Activated CD8-positive, alpha-beta T cell treated with anti-CD3 and anti-CD28 coated beads, Interleukin-2, amount 10 ng/mL, durations not matched to agents 7 days and 5 days (primary cell): ENCODE measurements at places on chromosomes 13 and 19. TPM values are rescaled to one million over a fixed set of nuclear protein-coding genes. Genes with fewer than 3 reads are reported as not detected.
A peak's percentile ranks its signal among the peaks of the same experiment; 100 is the strongest.

Gene IQCN
- 4.2 TPM for total RNA-seq

Gene GARIN5A
- total RNA-seq = 0.29 TPM

Gene TNNI3
- total RNA-seq = not detected

Gene PEAK3
- total RNA-seq = 0.16 TPM

Gene TSPAN16
- not detected for total RNA-seq

Gene TSC22D1
- 15.8 TPM for total RNA-seq

Gene HS6ST3
- not detected for total RNA-seq

Gene CYP2A6
- not detected for total RNA-seq

DNA sequence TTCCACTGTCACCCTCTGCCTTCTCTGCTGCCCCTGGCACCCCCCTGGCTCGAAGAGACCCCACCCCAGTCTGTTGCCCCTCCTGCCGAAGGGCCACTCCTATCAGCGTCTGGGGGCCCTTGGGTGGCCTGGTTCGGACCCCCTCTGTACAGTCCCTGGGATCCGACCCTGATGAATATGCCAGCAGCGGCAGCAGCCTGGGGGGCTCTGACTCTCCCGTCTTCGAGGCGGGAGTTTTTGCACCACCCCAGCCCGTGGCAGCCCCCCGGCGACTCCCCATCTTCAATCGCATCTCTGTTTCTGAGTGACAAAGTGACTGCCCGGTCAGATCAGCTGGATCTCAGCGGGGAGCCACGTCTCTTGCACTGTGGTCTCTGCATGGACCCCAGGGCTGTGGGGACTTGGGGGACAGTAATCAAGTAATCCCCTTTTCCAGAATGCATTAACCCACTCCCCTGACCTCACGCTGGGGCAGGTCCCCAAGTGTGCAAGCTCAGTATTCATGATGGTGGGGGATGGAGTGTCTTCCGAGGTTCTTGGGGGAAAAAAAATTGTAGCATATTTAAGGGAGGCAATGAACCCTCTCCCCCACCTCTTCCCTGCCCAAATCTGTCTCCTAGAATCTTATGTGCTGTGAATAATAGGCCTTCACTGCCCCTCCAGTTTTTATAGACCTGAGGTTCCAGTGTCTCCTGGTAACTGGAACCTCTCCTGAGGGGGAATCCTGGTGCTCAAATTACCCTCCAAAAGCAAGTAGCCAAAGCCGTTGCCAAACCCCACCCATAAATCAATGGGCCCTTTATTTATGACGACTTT is 2.0 kb downstream of the ZFP36 start:
- DNase-seq = peak; percentile 56

DNA sequence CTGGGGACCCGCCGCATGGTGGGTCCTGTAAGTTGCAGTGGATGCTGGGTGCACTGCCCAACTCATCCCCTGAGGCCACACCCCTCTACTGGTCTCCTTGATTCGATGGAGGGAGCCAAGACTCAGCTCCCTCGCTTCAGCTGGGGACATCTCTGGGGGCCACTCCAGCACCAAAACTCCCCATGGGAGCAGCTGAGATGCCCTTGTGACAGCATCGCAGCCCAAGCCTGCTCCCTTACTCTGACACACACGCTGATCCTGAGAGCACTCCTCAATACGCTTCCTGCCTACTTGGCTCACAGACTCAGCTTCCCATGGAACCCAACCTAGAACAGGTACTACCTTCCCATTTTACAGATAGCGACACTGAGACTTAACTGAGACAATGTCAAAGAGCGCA is 56.2 kb downstream of the PEPD start:
- DNase-seq = no peak

GRCh38 chr13:41608839-41609177 is 151.5 kb downstream of the RGCC start:
- DNase-seq = no peak

DNA sequence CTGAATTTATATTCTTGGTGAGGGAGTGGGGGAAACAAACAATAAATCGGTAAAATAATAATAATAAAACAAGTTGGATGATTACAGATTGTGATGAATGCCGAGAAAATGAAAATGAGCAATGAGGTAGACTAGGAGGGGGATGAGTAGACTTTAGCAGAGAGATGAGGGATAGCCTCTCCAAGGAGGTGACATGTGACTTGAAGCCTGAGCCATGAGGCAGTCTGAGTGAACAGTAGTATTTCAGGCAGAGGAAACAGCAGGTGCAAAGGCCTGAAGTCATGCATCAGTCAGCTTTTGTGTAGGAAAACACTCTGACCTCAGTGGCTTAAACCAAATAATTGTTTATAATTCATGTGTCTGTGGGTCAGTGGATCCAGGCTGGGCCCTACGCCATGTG is 4.6 kb downstream of the ZNF135 start:
- DNase-seq = no peak

DNA sequence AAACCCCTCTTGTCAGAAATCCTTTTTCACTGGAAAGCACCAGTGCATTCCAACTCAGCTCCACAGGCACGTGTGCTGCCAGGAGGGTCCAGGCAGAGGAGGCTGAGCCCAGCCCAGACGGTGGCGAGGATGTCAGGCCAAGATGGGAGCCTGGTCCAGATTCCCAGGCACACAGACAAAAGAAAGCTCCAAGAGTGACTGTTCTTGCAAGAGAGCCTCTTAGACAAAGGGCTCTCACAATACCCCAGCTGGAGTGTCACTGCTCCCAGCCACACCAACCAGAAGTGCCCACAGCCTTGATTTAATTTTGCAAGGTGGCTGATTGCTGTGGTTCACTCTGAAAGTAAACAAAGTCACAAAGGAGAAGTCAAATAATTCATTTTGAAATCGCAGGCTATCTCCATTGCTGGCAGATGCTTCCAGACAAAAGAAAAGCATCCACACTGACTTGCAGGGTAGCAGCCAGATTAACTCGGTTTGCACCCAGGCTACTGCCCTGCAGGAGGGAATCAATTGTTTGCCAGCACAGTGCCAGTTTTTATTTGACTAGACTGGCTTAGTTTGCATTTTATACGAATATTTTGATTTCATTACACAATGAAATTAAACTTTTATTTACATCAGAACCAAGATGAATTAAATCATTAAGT is 95.1 kb downstream of the RAB20 start:
- DNase-seq = no peak

- DNase-seq = no peak
These were observed 2.9 kb downstream of the CEBPG start for GRCh38 chr19:33376423-33376822.

DNA sequence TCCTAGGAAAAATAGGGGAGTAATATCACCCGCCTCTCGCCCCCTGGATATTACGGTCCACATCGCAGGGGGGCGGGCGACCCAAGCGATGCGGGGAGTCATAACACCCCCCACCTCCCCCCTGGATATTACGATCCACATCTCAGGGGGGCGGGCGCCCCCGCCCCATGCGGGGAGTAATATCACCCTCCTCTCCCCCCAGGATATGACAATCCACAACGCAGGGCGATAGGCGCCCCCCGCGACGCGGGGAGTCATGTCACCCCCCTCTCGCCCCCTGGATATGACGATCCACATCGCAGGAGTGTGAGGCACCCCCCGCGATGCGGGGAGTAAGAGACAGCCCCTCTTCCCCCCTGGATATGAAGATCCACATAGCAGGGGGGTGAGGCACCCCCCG is 684.4 kb upstream of the PCDH9 start:
- no peak for DNase-seq

DNA sequence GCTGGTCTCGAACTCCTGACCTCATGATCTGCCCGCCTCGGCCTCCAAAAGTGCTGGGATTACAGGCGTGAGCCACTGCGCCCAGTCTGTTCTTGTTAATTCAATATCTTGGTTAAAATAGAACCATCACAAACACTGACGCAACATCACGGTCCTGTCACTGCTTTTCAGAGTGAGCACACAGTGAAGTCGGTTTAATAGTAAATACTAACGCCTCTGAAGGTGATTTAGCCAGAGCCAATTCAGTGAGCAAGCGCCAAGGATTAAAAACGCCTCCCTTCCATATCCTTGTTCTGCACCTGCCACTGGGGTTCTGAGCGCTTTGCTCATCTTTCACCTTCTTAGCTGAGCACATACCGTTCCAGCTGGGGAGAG is 30.3 kb downstream of the LAMP1 start:
- no peak for DNase-seq

GRCh38 chr19:23095418-23095817 is 21.4 kb upstream of the ZNF730 start:
- DNase-seq = no peak
